ENCODE measurements at places on chromosomes 13 and 19.

GRCh38 chr19:7550987-7551761, 15.7 kb downstream of the PNPLA6 start:
- peak; percentile 28 for DNase-seq

- DNase-seq: peak; percentile 48
Observed at GRCh38 chr19:49809160-49809940, 3.7 kb downstream of the FUZ start.

GRCh38 chr19:55503502-55504251, 15.4 kb downstream of the SSC5D start:
- peak; percentile 96 for DNase-seq

DNA sequence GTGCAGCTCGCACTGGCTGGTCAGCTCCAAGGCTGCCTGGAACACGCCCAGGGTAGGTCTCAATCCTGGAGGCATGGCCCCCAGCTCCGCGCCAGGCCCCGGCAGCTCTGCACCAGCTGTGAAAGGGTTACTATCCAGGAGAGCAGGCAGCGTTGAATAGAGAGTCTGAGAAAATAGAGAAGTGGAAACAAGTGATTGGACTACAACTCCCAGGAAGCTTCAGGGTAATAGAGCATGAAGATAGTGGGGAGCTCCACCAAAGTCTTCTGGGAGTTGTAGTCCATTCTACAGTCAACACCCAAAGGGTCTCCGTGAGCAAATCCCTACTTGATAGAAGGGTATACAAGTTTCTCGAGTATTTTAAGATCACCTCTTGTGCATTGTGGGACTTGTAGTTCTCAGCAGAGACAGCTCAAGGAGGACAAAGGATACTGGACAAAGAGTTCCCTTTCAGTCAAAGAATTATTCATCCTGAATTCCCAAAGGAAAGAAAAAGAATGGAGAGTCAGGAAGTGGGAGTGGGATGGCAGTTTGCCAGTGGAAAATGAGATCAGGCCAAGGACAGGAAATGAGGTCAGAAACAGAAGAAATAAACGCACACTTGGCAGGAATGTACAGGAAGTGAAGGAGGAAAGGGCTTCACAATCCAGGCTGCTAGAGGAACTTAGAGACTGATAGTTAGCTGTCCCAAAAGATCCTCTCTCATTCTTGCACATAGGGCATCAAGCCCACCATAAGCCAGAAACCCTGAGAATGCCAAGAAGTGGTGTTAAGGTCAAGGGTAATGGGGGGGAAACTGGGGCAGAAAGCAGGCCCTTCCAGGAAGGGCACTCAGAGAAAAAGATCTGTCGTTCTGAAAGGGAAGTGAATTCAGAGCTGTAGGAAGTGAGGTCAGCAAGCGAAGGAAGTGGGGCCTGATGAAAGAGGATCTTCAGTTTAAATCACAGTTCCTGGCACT, 5.5 kb upstream of the MAMSTR start:
- peak; percentile 78 for DNase-seq

DNA sequence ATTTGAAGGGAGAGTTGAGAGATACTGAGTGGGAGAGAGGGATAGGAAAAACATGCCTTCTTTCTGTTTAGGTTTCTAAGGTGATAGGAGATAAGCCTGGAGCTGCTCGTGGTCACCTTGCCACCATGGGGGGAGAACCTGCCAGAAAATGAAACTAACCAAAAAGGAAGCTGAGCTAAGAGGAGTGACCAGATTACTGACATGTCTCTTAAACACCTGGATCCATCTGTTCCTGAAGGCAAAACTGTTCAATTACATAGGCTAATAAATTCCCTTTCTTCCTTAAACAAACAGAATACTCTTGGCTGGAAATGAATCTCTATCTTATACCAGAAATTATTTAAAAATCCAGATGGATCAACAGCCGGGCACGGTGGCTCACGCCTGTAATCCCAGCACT, 27.3 kb downstream of the ZNF473 start:
- no peak for DNase-seq

GRCh38 chr13:70788074-70788473, 679.8 kb upstream of the KLHL1 start:
- DNase-seq: no peak

DNA sequence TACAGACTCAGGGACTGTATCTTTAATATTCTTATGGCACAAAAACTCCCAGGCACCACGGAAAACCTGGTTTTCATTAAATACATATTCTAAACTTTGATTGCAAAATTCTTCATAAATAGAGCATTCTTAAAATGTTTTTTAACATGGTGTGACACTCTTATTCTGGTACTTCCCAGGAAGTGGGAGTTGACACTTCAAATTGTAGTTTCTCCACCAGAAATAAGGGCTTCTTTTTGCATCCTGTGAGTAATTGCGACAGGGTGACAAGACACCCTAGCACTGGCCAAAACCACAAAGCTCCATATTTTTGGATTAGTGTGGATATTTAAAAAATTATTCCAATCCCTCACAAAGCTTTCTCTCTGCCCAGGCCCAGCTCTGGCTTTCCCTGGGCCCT, 43.6 kb upstream of the MTIF3 start:
- no peak for DNase-seq

GRCh38 chr19:9847087-9847671, 12.1 kb downstream of the PIN1 start:
- DNase-seq: peak; percentile 51

DNA sequence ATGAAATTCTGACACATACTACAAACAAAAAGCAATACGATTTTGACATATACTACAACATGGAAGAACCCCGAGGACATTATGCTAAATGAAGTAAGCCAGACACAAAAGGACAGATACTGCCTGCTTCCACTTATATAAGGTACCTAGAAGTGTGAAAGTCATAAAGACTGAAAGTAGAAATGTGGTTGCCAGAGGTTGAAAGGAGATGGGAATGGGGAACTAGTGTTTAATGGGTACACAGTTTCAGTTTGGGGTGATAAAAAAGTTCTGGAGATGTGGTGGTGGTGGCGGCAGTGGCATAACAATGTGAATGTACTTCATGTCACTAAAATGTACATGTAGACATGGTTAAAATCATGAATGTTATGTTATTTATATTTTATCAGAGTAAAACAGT, 12.1 kb upstream of the NDFIP2 start:
- DNase-seq: no peak

- peak; percentile 78 for DNase-seq
Observed at GRCh38 chr13:85828094-85828684, 29.0 kb upstream of the SLITRK6 start.

GRCh38 chr13:32278426-32278825, 36.7 kb downstream of the ZAR1L start:
- DNase-seq: no peak

- DNase-seq: no peak
Observed at GRCh38 chr19:43362179-43362578, 8.7 kb downstream of the CD177 start.

DNA sequence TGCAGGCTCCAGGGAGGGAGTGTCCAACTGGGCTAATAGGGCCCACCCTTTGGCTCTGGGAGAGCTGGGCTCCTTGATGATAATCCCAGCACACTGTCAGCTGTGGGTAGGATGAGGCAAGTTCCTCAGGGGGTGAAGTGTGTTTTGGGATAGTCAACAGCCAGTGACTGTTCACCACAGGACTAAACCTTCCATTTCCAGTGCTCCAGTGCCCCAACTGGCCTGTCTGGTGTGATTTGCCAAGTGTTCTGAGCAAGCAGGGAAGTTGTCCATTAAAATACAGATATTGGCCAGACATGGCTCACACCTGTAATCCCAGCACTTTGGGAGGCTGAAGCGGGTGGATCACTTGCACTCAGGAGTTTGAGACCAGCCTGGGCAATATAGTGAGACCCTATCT, 150.9 kb downstream of the TM9SF2 start:
- no peak for DNase-seq

GRCh38 chr19:31167690-31168089, 181.5 kb downstream of the TSHZ3 start:
- no peak for DNase-seq

GRCh38 chr13:25059958-25060357, 36.0 kb upstream of the PABPC3 start:
- DNase-seq: no peak

DNA sequence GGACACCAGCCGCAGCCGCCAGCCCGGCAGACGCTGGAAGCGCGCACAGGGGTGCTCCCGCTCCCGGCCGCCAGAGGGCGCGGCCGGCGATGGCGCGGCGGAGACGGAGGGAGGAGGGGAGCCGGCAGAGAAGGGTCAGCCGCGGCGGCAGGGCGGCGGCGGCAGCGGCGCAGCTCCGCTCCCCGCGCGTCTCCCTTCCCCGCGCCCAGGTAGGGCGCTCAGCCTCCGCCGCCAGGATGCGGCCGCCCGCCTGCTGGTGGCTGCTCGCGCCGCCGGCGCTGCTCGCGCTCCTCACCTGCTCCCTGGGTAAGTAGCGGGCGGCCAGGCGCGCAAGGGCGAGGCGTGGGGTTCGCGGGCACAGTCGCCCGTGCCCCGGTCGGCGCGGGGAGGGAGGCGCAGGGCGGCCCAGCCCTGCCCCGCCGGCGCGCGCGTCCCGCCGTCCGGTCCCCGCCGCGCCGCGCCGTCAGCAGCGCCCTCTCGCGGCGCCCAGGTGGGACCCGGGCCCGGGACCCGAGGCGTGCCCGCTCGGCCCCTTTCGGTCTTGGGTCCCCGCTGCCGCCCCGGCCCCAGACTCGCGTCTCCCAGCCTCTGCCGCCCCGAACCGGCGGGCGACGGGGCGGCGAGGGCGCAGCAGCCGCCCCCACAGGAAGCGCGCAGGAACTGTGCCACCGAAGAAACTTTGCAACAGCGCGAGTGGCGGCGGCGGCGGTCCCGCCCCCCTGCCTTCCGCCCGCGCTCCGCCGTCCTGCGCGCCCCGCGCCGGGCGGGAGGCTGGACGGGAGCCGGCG, at the start of gene B3GLCT:
B3GLCT (plus strand) TSS at position 127 of the 788 bp plus-strand sequence; CDS start at position 237, 110 bp downstream.
- peak; percentile 99 for DNase-seq

- no peak for DNase-seq
Observed at GRCh38 chr19:6416658-6417405, 7.8 kb downstream of the KHSRP start.

GRCh38 chr19:16702123-16702522, 17.5 kb upstream of the NWD1 start:
- no peak for DNase-seq

GRCh38 chr19:45508861-45509691, 1.8 kb downstream of the VASP start:
- DNase-seq: peak; percentile 69

DNA sequence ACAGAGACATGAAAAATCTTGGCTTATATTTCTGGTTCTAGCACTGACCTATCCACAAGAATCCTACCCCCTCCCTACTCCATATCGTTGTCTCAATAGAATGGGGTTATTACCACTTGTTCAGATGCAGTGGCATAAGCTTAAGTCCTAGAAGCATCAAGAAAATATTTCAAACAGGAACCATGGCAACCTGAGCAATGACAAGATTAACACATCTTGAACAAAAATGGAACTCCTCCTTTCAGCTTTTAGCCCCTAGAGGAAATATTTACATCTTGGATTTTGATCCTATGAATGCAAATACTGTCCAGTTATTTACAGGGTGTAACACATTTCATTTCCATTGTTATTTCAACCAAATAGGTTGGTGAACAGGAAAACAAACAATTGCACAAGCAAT, 46.1 kb upstream of the TSC22D1 start:
- no peak for DNase-seq

- no peak for DNase-seq
Observed at GRCh38 chr13:107576430-107576829, 638.9 kb downstream of the LIG4 start.

DNA sequence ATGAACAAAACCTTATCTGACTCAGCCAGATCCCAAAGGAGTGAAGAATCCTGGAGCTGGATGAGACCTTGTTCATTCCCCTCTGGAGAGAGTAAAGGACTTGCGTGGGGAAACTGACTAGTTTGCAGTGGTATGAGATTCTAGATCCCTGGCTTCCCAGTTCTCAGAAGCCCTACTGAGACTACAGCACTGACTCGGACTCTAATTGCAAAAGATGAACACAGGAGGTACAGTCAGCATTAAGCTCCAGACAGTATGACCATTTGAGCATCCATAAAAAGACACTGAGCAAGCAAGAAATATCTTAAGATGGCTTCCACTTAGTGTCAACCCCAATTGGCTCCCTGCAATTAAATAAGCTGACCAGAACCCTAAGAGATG, 6.8 kb downstream of the ZC3H4 start:
- peak; percentile 31 for DNase-seq

DNA sequence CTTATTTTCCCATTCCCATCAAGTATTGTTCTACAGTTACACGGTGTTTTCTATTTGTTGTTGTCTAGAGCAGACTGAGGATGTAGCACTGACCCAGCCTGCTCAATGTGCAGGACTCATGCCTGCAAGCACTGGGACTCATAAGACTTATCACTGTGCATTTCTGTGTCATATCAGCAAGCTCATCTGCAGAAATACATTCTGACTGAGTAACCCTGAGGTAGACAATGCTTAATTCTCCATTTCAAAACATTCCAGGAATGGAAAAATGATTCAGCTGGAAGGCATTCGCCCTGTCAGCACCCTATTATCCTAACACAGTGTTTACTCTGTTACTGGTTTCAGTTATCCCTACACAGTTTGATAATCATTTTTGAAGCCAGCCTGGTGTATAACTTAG, 2506.4 kb downstream of the PCDH9 start:
- peak; percentile 39 for DNase-seq

All from HT-29 (cell line).